ENCODE measurements at places on chromosomes 12 and 14.

- ATAC-seq = peak; percentile 48
Observed at GRCh38 chr14:81382517-81383225, 17.5 kb downstream of the STON2 start.

- no peak for ATAC-seq
Observed at GRCh38 chr14:95467232-95467631, 49.2 kb downstream of the SYNE3 start.

DNA sequence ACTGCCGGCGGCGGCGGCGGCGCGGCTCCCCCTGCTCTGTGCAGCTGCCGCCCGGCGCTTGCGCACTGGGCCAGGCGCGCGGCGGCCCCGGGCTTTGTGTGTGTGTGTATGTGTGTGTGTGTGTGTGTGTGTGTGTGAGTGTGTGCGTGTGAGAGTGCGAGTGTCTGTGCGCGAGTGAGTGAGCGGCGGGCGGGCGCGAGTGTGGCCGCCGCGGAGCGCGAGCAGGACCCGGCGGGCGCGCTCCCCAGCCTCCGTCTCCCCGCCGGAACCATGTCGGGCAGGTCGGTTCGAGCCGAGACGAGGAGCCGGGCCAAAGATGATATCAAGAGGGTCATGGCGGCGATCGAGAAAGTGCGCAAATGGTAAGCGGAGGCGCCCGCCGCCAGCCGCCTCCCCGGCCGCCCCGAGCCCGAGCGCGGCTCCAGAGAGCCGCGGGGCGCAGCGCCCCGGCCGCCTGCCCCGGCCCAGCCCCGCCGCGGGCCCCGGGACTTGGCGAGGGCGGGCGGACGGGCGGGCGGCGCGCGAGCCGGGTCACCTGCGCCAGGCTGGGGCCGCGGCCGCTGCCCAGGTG, at the start of gene BCL7A:
Gene BCL7A (plus strand): TSS at position 63 of the 571 bp plus-strand sequence. CDS start 208 bp downstream, at position 271.
- ATAC-seq = peak; percentile 80

DNA sequence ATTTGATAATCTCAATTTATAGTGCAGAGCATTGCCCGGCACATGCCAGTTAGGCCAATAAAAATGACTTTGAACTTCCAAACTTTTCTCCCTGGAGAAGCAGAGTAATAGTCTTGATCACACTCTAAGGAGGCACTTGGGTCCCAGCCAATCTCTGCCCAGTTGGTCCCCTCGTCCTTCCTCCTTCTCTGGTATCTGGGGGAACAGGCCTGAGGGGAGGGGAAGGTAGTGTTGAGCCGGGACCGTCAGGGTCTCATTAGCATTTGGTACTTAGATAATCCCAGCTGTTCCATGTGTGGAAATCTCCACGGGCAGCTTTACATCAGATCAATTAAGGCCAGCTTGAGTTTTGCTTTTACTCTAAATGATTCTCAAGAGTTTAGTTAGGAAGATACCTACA, 70.1 kb downstream of the ZNF641 start:
- no peak for ATAC-seq
